A172 (cell line): ENCODE measurements at places on chromosomes 3 and 15. TPM values are rescaled to one million over a fixed set of nuclear protein-coding genes. Genes with fewer than 3 reads are reported as not detected.

- no peak for DNase-seq
Measured at GRCh38 chr3:97970956-97971620, 1.1 kb downstream of the RIOX2 start.

PROS1 gene
- 58.8 and 73.0 TPM in 2 replicates for total RNA-seq

DNA sequence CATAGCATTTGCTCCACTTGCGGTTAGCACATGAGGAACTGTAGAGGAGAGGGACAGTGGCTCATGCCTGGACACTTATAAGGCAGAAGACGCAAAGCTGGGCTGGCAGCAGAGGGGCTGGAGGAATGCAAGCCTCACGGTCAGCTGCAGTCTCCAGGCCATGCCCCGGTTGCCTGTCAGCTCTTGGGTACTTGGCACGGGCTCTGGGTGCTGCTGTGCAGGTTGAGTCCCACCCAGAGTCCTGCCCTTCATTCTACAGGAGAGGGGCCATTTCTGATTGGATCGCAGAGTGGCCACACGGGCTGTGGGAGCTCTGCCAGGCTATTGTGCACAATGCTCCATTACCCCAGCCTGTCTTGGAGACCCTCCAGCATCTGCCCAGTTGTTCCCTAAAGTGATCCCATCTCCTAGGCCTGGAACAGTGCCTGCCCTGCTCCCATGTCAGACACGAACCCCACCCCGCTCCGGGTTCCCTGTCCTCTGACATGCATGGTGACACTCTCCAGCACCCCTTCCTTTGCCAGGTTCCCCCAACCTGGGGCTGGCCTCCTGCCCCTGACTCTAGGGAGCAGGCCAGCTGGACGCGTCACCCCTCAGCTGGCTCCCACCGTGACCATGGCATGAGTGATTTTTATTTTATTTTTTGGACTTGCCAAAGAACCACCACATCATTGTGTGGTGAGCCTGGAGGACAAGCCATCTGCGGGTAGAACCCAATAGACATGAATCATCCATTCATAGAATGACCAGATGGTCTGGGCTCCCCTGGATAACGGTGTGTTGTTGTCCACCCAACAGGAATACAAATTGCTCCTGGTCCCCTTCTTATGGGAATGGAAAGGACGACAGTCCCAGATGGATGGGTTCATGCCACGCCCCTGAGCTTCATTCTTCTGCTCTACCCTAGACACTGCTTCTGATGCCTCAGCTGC is 51.0 kb upstream of the KLF13 start:
- no peak for DNase-seq

DNA sequence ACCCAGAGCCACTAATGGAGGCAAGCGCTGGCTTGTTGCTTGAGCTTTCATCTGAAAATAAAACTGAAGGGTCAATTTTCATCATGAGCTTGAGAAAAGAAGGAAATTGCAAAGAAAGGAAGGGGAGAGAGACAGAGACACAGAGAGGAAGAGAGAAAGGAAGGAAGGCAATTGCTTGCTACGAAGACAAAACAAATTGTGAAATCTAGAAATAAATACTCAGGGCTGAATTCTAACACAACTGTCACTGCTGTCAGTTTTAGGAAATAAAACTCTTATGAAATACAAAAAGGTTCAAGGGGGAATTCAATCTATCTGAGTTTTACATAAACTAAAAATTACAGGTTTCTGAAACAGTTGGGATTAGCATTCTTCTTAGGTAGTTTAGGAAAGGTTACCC is 36.7 kb downstream of the FOXP1 start:
- DNase-seq: no peak

SEMA5B gene
- not detected in 2 replicates for total RNA-seq

GRCh38 chr15:69225355-69226022 is 65.1 kb downstream of the GLCE start:
- peak; percentile 8 for DNase-seq

GRCh38 chr15:80404057-80404760 is at the start of gene ARNT2:
Gene ARNT2 (plus strand): TSS chr15:80404382. CDS start chr15:80404516, 134 bp downstream.
- no peak for DNase-seq

- no peak for DNase-seq
Measured at GRCh38 chr3:146093896-146094295, 67.1 kb downstream of the PLOD2 start.

DNA sequence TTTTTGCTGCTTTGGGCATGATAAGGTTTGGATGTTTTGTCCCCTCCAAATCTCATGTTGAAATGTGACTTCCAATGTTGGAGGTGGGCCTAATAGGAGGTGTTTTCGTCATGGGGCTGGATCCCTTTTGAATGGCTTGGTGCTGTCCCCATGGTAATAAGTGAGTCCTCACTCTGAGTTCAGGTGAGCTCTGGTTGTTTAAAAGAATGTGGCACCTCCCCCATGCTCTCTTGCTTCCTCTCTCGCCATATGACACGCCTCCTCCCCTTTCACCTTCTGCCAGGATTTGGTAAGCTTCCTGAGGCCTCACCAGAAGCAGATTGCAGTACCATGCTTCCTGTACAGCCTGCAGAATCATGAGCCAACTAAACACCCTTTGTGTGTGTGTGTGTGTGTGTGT is 255.5 kb downstream of the EPHB1 start:
- no peak for DNase-seq

- DNase-seq: no peak
Measured at GRCh38 chr15:92460023-92460422, 66.3 kb downstream of the ST8SIA2 start.

DNA sequence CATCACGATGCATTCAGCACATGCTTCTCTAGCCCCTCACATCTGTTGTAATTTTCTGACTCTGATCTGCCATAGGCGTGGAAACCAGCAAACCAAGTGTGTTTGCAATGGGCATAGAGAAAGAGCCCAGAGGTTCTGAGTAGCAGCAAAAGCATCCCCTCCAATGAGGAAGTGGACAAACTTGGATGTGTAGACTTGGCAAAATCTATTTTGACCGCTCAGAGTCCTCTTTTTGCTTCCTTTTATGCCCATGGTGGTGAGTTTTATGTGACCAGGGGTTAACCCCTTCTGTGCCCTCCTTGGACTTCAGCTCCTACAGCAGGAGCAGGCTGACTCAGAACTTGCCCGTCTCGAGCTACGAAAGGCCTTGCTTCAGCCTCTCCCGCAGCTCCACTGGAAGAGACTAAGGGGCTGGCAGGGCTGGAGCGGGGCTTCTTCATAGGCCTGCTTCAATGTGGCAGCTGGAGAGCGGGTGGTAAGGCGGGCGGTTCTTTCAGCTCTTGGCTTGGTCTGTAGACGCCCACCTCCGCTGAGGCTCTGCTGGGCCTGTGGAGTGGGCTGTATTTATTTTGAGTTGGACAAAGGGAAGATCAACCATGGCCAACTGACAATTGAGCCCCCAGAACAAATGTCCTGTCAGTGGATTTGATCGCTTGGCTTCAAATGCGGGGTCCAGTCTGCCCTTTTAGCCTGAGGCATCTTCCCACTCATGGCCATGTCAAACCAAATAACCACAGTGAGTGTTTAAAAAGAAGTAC is 6.5 kb upstream of the ETV5 start:
- DNase-seq: no peak

DNA sequence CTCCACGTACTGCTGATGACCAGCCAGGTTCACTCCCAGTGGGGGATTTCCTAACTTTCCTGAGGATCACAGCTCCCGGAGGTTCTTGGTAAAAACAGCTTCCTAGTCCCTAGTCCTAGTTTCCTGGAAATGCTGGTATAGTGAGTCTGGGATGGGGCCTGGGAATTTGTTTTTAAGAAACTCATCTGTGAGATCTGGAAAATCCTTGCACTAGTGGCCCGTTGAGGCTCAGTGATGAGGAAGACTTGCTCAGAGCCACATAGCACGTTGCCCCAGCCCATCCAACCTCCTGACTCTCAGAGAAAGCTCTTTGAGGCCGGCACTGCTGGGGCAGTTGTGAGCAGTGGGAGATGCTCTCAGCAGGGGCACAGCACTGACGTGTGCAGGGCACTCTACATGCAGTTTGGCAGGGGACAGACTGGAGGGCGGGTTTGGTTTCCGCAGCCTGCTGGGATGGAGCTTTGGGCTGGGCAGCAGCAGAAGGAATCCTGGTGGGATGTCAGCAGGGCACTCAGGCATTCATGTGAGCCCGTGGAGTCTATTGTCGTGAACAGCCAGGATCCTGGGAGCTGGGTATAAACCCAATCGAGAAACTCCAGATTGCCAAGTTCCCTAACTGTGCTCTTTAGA is 31.6 kb downstream of the SAXO2 start:
- no peak for DNase-seq

DNA sequence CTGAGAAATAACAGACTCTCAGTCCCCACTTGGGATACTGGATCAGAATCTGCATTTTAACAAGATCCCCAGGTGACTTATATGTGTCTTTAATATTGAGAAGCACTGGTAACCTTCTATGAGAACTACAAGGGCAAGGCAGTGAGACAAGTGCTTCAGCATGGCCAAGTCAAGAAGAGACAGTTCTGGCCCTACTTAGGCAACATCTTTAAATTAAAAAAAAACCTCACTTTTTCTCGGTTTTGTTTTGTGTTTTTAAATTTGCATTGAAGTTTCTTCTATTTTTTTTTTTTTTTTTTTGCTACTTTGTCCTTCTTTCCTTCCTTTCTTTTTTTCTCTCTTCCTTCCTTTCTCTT is 42.5 kb upstream of the SPTSSB start:
- DNase-seq: no peak

DNA sequence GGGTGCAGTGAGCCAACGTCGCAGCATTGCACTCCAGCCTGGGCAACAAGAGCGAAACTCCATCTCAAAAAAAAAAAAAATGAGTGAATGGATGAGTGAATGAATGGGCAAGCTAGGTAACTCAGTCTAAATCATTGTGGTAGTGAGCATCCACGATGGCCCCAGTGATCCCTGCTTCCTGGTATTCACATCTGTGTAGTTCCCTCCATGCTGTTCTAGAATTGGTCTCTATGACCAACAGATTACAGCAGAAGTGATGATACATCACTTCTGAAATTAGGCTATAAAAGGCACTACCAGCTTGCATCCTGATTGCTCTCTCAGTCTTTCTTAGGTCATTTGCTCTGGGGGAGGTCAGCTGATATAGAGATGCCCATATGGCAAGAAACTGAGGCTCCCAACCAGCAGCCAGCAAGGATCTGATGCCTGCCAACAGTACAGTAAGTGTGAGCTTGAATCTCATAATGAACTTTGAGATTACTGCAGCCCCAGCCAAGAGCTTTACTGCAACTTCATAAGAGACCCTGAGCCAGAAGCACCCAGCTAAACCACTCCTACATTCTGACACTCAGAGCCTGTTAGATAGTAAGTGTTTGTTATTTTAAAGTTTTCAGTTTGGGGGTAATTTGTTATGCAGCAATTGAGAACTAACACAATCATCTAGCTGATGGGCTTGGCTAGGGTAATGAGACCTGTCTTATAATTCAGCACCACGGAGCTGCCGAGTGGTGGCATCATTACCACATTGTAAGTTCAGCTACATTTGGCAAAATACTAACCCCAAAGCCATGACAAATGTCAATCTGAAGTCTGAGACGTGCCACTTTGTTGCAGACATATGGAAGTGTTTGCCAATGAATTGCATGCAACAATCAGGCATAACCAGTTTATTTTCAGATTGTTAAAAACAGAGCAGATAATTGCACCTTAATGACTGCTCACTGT is 53.0 kb downstream of the KLHL6 start:
- no peak for DNase-seq

DNA sequence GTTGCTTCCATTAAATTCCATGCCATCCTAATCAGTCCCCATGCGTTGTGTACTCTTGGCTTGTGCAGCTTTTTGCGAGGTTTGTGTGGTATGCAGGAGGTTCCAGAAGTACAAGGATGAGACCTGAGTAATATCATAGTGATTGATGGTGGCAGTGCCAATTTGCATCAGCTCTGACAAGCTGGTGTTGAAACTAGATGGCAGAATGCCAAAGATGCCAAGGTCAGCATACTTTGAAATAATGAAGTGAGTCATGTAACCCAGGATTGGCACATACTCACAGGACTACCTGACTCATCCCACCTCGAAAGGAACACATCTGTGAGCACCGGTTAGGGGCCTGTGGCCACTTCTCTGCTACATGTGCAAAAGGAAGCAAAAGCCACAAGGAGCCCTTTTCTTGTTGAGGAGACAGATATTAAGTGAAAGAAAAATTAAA is 14.3 kb downstream of the KAT2B start:
- peak; percentile 99 for DNase-seq

- DNase-seq: no peak
Measured at GRCh38 chr3:113054552-113054951, 63.8 kb downstream of the GTPBP8 start.

MYO5C gene
- total RNA-seq: 0.88 and 2.1 TPM in 2 replicates

- DNase-seq: peak; percentile 43
Measured at GRCh38 chr15:82105451-82106215, 59.8 kb upstream of the MEX3B start.

DNA sequence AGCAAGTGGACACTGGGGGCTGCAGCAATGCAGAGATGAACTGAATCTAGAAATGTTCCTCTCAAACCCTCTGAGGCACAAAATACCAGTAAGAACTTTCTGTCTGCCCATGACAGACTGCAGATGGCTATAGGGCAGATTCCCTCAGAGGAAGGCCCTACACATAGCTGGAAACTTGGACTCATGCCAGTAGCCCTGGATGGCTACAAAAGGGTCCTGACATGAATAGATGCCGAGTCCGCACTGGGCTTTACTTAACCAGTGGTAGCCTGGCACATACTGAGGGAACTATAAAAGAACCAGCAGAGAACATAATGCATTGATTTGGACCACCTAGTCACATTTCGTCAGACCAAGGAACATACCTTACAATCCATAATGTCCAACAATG is 66.7 kb downstream of the C3orf80 start:
- DNase-seq: no peak

GRCh38 chr3:117763561-117763960 is 1054.0 kb downstream of the TUSC7 start:
- no peak for DNase-seq

DNA sequence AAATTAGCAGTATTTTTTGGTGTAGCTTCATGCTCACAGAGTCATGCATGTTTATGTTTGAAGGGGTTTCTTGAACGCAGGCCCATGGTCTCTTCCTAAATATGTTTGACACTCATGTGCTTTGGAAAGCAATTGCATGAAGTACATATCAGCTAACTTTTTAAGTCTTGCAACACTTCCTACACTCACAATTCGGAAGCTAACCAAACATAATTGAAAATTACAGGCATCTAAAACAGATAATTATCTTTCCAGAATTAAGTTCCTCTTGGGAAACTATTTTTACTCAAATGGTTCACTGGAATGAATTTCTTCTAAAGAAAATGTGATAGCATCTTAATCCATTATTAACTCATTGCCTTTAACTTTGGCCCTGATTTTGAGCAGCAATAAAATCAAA is 438.9 kb downstream of the RAP2B start:
- DNase-seq: no peak

AADAC gene
- 2.3 and 2.8 TPM in 2 replicates for total RNA-seq

CILP gene
- not detected in 2 replicates for total RNA-seq

- no peak for DNase-seq
Measured at GRCh38 chr3:41141433-41142167, 57.7 kb upstream of the CTNNB1 start.

DNA sequence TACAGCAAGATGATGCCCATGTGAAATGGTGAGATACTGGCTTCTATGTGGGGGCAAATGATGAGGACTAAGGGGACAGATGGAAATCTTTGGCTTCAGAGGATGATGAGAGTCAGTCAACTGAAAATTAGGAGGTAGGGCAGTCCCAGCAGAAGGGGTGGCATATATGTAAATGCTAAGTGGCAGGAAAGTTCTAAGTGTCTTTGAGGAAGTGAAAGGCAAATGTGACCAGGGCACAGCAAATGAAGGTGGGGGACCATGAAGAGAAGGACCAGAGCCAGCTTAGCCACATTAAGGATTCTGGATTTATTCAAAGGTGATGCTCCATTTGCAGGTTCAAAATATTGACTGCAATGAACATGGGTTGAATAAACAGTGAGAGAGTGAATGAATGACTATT is 29.2 kb upstream of the LIMD1 start:
- no peak for DNase-seq

SEMA7A gene
- 12.6 and 14.3 TPM in 2 replicates for total RNA-seq
